ENCODE measurements at places on chromosomes 5 and 9.

DNA sequence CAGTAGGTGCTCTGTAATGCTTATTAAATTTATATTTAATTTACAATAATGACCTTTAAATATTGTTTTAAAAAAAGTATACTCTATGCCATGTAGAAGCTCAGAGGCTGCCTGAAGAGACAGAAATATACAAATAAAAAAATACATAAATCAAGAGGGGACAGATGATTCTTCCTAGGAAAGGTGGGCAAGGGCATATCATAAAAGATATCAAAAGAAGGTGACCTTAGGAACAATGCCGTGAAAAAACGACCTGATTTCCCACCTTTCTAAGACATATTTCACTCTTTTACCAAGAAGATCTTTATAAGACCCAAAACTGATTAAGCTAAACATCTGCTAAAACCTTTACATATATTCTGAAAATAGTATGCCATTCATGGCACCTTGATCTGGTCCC lies 128.9 kb downstream of the NFIB start:
- no peak for DNase-seq

- no peak for DNase-seq
Measured at GRCh38 chr5:115940080-115940810, 22.0 kb upstream of the LVRN start.

DNA sequence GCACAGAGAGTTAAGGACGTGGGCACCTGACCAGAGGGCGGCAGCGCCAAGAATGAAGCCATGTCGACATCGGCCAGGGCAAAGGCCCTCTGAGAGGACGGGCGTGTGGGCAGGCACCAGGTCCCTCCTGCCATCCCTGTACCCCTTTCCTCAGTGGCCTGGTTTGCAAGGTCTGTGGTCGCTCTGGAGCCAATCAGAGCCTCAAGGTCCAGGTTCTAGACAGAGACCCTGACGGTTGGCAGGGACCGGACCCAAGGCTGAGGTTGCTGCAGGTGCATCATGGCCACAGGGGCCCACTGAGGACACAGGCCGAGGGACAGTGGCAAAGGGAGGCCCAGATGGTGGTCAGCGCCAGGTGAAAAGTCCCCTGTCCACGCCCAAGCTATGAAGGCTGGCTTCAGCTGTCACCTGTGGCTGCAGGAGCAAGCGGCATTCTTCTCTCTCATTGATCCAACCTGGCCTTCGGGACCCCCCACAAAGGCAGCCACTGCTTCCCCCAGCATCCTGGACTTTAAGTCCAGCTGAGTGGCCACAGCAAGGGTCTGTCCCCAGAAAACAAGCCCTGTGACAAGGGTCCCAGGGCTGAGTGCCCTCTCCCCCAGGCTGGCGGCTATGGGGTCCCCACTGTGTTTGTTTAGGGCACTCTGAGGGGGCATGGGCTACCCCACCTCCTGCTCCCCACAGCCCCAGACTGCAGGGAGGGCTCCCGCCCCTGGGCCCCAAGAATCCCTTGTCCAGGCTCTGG lies 48.9 kb downstream of the VAV2 start:
- DNase-seq = no peak

DNA sequence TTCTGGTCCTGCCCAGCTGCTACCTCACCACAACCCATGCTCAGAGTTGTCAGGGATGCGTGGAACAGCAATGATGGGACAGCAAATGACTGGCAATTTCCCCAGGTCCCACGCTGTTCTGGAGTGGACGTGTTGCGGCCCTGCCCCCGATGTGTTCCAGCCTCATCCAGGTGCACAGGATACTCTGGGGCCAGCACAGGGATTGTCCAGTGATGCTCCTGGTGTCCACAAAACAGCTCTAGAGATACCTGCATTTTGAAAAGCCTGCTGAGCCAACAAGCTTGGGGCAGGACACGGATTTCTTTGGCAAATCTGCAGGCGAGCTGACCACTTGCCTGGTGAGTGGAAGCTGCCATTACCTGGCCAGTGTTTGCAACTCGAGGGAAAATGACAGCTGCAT lies 88.7 kb downstream of the ANKRD33B start:
- no peak for DNase-seq

DNA sequence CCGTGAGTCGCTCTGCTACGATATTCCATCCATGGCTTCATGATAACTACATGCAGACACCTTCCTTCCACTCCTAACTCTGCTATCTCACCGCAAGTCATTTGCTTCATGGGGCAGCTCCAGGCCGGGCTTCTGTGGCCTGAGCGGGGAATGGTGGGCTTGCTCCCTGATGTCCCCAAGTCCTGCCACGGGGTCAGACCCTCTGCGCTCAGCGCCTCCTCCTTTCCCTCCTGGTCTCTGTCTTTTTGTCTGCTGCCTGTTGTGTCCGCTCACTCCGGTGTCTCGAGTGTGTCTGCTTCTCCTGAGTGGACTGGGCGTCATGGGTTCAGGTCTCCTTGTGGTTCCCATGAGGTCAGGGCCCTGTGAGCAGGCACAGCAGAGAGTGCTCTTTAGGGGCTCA lies 139.6 kb downstream of the CACNA1B start:
- DNase-seq = no peak

DNA sequence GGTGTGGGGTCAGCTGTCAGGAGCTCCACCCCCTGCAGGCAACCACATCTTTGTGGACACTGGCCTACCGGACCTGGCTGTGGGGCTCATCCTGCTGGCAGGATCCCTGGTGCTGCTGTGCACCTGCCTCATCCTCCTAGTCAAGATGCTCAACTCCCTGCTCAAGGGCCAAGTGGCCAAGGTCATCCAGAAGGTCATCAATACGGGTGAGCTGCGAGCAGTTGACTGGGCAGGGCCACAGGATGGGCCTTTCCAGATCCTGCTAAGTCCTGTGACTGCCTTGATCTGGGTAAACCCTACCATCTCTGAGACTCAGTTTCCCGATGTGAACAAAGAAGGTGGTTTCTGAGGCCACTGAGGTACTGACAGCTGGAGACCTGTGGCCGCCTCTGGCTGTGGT lies 6.5 kb downstream of the PFN3 start:
- no peak for DNase-seq

DNA sequence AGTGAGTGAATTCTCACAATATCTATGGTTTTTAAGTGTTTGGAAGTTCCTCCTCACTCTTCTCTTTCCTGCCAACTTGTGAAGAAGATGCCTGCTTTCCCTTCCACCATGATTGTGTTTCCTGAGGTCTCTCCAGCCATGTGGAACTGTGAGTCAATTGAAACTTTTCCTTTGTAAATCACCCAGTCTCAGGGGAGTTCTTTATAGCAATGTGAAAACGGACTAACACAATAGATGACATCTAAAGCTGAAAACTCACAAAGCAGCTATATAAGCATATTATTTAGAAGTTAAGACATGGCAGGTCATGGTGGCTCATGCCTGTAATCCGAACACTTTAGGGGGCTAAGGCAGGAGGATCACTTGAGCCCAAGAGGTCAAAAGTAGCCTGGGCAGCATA lies 130.2 kb downstream of the ARRDC3 start:
- DNase-seq = no peak

GRCh38 chr5:59767211-59767605 lies 126.3 kb downstream of the PDE4D start:
- no peak for DNase-seq

DNA sequence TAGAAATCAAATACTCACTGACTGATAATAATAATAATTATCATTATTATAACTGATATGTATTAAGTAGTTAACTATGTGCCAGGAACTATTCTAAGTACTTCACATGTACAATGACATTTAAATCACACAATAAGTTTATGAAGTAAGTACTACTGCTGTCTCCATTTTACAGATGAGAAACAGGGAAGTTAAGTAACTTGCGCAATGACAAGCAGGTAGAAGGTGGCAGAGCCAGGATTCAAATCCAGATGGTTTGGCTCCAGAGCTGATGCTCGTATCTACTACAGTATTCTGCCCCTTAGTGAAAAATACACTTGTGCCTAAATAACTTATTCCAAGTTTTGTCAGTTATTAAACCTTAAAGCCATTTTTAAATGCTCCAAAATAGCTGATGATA lies 217.3 kb downstream of the FBXL17 start:
- no peak for DNase-seq

GRCh38 chr9:134909511-134910481 lies 7.9 kb downstream of the FCN1 start:
- DNase-seq = no peak

- no peak for DNase-seq
Measured at GRCh38 chr9:106324053-106324585, 538.8 kb upstream of the ZNF462 start.

- DNase-seq = peak; percentile 19
Measured at GRCh38 chr5:75668977-75669689, 48.1 kb downstream of the POC5 start.

DNA sequence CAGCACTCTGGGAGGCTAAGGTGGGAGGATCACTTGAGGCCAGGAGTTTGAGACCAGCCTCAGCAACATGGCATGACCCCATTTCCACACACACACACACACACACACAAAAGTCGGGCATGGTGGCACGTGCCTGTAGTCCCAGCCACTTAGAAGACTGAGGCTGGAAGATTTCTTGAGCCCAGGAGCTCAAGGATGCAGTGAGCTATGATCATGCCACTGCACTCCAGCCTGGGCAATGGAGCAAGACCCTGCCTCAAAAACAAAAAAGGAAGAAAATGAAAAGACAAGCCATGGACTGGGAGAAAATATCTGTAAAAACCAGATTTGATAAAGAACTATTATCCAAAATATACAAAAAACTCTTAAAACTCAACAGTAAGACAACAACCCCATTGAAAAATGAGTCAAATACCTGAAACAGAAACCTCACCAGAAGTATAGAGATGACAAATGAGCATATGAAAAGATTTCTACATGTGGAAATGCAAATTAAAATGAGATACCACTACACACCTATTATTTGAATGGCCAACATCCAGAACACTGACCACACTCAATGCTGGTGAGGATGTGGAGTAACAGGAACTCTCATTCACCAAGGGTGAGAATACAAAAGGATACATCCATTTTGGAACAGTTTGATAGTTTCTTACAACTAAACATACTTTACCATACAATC lies 24.7 kb downstream of the DNAJA1 start:
- no peak for DNase-seq

DNA sequence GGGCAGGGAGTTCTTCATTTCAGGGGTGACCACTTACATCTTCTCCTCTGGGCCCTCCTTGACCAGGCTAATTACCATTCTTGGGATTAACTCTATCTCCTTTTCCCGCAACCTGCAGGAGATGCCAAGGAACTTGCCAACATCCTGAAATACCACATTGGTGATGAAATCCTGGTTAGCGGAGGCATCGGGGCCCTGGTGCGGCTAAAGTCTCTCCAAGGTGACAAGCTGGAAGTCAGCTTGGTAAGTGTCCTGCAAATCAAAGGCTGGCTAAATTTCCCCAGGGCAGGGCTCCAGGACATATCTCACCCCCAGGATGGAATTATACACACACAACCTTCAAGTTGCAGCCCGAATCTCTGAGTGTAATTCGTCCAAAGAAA lies 30.2 kb downstream of the TGFBI start:
- DNase-seq = no peak

GRCh38 chr5:96817506-96817905 lies 9.8 kb upstream of the ERAP1 start:
- DNase-seq = no peak

GRCh38 chr5:141989720-141990119 lies 20.8 kb downstream of the RNF14 start:
- DNase-seq = no peak

- DNase-seq = no peak
Measured at GRCh38 chr9:76116913-76117312, 226.4 kb downstream of the PCSK5 start.

DNA sequence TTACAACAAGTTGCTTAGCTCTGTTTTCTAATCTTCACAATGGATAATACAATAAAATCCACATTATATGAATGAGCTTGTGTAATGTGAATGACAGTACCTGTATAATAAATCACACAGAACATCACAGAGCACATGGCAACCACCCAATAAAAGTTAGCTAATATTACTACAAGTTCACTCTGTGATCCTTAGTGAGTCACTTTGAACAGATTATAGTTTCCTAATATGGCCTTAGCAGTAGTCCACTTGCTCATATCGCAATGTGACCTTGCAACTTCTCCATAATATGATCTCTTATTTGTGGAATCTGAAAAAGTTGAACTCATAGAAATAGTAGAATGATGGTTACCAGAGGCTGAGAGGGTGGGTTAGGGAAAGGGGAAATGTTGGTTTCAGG lies 361.3 kb downstream of the PTPRD start:
- DNase-seq = no peak

GRCh38 chr5:74761241-74761640 lies 5.7 kb downstream of the GFM2 start:
- no peak for DNase-seq

DNA sequence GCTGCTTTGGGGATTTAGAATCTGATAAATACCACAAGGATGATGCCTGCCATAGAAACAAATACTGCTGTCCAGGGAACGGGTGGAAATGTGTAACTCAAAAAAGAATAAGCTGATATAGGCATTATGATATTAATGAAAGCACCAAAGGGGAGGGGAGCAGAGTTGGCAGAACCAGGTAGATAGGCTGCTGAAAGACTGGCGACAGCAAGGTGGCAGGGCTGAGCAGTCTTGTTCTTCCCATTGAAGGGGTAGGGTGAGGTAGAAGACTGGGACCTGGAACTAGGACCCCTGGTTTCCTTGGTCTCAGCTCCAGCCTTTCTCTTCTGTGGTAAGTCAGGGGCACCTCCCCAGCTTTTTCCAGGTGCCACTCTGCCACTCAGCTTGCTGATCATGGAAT lies 31.4 kb upstream of the TMOD1 start:
- no peak for DNase-seq

- no peak for DNase-seq
Measured at GRCh38 chr5:95686651-95687050, 3.9 kb upstream of the SPATA9 start.

DNA sequence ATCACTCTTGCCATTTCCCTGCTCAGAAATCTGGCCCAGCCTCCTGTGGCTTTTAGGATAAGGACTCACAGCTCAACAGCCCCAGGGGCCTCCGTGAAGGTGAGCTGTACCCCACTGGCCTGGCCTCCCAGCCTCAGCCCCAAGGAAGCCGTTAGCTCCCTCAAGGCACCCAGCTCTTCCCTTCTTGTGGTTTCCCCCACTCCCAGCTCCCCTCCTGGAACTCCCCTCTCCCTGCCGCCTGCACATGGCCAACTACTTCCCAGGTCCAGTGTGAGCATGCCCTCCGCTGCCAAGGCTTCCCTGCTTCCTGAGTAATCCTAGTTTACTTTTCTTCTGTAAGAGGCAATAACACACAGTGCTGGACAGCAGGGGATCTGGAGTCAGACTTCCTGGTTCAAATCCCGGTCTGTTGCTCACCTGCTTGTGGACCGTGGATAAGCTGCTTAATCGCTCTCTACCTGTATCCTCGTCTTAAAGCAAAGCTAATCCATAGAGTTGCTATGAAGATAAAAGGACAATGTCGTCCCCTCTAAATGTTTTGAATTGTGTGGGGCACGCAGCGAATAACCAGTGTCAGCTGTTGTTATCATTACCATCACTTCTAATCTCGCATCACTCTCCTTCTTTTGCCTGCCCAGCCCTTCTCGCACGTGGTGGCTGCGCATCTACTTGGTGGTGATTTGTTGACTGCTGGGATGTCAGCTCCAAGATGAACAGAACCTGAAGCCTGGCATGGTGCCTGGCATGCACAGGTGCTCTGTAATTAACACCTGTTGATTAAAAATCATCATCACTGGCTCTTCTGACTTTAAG lies 86.6 kb downstream of the C5orf15 start:
- no peak for DNase-seq

Measured in HTR-8/SVneo (cell line).